Endodermal cell (in vitro differentiated cells): ENCODE measurements at places on chromosomes 4 and X.

- peak; percentile 66 for DNase-seq
Measured at GRCh38 chr4:140326395-140326993, 47.0 kb upstream of the SCOC start.

- DNase-seq = no peak
Measured at GRCh38 chrX:120797188-120797851, 78.3 kb downstream of the CT47B1 start.

GRCh38 chr4:113881256-113881655 is 98.2 kb downstream of the ARSJ start:
- DNase-seq = no peak

GRCh38 chr4:112348488-112349158 is 51.5 kb downstream of the ALPK1 start:
- peak; percentile 89 for DNase-seq

GRCh38 chr4:57153207-57153606 is 43.0 kb upstream of the IGFBP7 start:
- DNase-seq = no peak

DNA sequence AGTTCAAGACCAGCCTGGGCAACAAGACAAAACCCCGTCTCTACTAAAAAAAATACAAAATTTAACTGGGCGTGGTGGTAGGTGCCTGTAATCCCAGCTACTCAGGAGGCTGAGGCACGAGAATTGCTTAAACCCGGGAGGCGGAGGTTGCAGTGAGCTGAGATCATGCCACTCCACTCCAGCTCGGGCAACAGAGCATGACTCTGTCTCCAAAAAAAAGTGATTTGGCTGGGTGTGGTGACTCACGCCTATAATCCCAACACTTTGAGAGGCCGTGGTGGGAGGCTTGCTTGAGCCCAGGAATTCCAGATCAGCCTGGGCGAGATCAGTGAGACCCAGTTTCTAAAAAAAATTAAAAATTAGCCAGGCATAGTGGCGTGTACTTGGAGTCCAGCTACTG is 4.1 kb downstream of the OPHN1 start:
- no peak for DNase-seq

GRCh38 chr4:130110770-130111169 is 1014.8 kb downstream of the C4orf33 start:
- no peak for DNase-seq

GRCh38 chr4:55395529-55396307 is at the start of gene TMEM165:
Gene TMEM165 (plus strand): TSS chr4:55395957. CDS start chr4:55396190, 233 bp downstream.
- peak; percentile 97 for DNase-seq

DNA sequence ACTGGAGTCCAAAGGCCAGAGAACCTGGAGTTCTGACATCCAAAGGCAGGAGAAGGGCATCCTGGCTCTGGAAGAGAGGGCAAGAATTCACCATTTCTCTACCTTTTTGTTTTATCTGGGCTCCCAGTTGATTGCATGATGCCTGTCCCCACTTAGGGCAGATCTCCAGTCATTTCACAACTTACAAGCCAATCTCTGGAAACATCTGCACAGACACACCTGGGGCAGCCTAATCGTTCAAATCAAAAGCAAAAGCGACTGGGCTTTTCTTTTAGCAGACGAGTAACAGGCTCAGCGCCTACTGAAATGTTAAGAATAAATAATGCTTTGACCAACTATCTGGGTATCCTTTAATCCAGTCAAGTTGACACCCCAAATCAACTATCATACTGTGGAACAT is 136.0 kb upstream of the NPY2R start:
- no peak for DNase-seq

DNA sequence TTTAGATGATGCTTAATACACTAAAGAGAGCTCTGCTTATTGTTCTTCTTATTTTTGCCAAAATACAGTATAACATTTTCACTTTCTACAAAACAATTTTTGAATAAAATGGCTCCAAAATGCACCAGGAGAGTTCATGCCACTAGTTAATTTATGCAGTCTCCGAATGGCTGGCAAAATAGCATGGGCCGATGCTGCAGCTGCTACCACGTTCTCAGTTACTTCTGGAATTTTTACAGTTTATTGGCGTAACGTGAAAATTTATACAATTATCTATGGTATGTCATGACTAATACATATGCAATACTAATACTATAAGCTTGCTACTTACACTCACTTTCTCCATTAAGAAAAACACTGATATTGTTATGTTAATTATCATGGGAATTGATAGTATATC is 16.5 kb downstream of the KLHL13 start:
- no peak for DNase-seq

- DNase-seq = no peak
Measured at GRCh38 chr4:172656055-172656454, 512.6 kb upstream of the GALNT7 start.
